GM23338 (cell line): ENCODE measurements at places on chromosomes 6 and 20. TPM values are rescaled to one million over a fixed set of nuclear protein-coding genes. Genes with fewer than 3 reads are reported as not detected.

DNA sequence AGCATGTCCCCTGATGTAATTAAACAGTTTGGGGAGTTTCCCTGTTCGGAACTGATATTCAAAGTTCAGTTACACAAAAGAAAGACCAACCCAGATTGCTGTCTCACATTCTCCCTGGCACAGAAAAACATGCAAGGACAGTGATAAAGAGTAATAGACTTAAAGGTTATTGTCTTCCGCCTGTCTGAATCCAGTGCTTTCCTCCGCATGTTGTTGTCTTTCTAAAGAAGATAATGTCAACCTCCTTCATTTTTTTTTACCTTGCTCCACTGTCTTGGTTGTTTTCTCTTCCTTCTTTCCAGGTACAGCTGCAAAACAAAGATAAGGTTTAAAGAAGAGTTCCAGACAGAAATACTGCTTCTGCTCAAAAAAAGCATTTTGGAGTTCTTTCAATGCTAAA, 284.5 kb downstream of the TRDN start:
- DNase-seq = no peak

- no peak for DNase-seq
Measured at GRCh38 chr20:12321736-12322135, 404.0 kb downstream of the BTBD3 start.

DNA sequence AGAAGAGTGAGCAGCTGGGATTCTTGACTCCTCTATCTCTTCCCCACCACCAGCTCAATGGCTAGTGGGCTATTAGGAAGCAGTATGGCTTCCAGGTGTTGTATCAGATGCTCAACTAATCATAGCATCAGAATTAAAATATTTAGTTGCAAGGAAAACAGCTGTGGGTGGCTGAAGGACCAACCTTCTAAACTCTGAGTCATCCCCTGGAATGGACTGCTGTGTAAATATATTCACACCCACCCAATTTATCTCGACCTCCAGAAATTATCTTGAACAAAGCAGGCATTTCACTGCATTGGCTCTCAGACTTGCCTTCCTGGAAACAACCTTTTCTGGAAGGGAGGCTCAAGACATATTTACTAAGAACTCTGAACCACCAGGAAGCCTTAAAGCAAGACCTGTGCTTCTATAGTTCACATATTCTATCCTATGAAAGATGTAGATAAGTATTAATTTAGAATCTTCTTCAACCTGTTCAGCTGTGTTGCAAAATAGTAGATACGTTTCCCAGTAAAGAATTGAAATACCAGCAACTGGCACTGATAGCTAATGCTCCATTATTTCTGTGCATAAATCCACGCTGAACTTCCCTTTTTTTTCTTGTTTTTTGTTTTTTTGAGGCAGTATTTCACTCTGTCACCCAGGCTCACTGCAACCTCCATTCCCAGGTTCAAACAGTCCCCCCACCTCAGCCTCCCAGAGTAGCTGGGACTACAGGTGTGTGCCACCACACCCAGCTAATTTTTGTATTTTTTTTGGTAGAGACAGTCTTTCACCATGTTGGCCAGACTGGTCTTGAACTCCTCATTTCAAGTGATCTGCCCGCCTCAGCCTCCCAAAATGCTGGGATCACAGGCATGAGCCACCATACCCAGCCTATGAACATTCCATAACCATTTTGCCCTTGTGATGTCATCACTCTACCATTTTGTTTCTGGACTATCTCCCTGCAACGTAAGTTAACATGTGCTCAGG, 56.9 kb upstream of the CD2AP start:
- DNase-seq = no peak

DNA sequence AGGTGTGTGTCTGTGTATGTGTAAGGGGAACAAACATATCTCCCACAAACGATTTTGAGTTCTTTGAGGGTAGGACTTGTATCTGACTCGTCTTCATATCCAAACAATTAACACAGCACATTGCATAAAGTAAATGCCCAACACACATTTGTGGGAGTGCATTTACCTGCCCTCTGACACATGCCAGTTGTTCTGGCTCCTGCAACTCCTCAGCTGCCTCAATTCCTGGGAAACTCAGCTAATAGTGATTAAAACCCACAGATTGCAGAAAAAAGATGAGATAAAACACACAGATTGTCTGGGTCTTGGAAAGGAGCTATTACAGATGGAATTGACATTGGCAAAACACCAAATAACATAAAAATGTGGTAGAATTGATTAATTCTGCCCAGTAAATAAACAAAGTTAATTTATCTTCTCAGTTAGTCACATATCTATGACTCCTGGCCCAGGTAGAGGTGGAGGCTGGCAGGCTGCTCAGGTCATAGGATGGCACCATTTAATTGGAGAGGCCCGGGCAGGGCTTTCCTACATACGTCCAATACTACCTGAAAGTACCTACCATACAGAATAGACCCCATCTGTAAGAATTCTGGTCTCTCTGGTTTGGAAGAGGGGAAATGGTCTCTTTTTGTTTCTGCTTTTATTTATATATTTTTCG, 71.5 kb upstream of the IFNGR1 start:
- DNase-seq = no peak

- DNase-seq = no peak
Measured at GRCh38 chr6:169101981-169102380, 151.7 kb downstream of the THBS2 start.

GRCh38 chr6:16206595-16207037, 31.8 kb upstream of the GMPR start:
- peak; percentile 83 for DNase-seq

- no peak for DNase-seq
Measured at GRCh38 chr6:130889423-130889822, 62.2 kb downstream of the SMLR1 start.

DNA sequence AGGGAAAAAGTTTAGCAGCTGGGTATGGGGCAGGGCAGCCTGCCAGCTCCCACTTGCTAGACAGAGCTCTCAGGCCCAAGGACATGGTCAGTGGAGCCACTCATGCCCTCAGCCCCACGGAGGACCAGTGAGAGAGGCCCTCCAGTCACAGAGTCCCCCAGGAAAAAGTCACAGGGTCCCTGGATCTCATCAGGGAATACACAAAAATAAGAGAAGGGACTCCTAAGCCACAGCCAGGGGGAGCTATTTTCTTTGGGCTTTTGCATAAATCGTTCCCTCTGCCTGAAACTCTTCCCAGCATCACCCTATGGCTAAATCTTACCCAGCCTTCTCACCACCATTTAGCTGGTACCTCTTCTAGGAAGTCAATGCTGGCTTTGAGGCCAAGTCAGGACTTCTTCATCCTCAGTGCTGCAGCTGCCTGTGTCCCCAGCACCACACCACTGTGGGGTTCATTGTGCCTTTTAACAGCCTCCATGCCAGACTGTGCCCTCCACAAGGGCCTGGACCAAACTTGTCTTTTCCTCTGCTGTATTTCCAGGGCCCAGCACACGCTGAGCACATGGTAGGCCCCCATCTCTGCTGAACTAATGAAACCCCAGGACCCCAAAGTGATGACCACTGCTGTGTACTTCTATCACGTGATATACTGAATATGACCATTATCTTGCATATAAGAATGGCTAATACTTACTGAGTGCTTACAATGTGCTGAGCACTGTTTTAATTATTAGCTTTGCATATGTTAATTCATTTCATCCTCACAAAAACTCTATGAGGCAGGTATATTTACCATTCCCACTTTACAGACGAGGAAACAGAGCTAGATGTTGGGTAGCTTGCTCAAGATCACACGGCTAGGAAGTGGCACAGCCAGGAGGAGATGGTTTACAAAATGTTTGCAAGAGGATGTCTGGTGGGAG, 2.0 kb downstream of the ZNF335 start:
- peak; percentile 91 for DNase-seq

- DNase-seq = peak; percentile 89
Measured at GRCh38 chr6:26571592-26572296, 25.0 kb upstream of the ABT1 start.

DNA sequence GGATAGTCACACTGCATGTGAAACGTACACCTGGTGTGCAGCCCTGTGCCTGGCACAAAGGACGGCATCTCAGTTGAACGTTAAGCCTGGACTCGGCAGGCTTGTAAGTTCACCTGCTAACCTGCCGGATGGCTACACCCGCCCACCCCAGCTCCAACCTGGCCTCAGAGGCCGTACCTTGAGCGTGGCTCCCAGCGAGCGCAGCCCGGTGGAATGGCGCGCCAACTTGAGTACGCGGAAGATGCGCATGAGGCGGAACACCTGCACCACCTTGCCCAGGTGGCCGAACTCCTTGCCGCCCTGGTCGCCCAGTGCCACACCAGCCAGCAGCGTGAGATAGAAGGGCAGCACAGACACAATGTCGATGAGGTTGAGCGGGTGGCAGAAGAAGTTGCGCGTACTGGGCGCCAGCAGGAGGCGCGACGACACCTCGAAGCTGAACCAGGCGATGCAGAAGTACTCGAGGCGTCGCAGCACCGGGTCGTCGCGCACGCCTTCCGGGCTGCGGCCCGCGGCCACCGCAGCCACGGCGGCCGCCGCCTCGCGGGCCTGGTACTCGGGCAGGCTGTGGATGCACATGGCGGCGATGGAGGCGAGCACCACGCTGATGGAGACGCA, 3.3 kb downstream of the KCNS1 start:
- peak; percentile 72 for DNase-seq

GRCh38 chr6:105593056-105593690, 190.3 kb upstream of the PREP start:
- no peak for DNase-seq

DNA sequence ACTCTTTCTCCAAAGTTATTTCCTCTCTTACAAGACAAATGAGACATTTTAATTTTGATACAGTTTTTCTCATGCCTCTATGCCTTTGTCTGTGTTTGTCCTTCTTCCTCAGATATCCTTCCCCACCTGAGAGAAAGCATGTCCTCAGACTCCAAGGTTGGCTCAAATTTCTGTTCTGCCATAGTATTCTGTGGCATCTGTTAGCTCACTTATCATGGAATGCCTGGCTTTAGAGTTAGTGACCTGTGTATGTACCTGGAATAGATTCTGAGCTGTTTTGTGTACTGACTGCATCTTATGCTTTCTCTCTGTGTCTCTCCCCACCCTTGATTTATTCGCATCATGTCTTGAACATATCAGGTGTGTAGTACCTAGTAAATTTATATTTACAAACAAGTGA, 90.0 kb downstream of the CENPW start:
- no peak for DNase-seq

- DNase-seq = no peak
Measured at GRCh38 chr6:130381012-130381411, 15.2 kb downstream of the TMEM200A start.

- no peak for DNase-seq
Measured at GRCh38 chr6:7637533-7637932, 47.5 kb downstream of the SNRNP48 start.

- no peak for DNase-seq
Measured at GRCh38 chr20:61416546-61416945, 164.5 kb downstream of the CDH4 start.

GRCh38 chr20:278607-279571, 11.7 kb downstream of the C20orf96 start:
- DNase-seq = peak; percentile 90

- no peak for DNase-seq
Measured at GRCh38 chr6:76342611-76343160, 270.2 kb upstream of the IMPG1 start.

DNA sequence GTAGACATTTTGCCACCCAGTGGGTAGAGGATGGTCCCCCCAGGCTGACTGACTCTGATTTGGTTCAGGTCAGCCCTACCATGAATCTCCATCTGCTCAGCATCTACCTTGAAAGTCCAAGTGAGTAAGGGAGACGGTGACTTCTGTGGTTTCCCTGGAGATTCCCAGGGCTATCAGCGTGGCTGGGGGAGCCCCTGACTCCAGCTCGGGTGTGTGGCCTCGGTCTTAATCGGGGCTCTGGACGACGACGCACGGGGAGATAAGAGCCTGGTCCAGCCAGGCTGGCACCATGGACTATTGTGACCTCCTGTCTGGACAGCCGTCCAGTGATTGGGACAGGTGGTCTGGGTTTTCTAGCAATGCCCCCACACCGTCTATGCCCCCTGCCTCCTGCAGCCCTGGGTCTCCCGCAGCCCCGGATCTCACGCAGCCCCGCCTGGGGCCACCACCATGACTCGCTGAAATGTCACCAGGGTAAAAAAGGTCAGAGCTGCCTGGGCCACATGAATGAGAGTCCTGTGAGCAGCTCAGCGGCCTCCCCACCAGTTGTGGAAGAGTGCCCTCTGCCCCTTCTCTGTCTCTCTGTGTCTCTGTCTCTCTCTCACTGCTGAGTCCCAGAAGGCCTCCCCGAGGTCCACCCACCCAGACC, 47.1 kb upstream of the GATA5 start:
- DNase-seq = no peak

GRCh38 chr20:32602273-32602672, 17.1 kb upstream of the NOL4L start:
- no peak for DNase-seq

GRCh38 chr6:3882431-3882830, 33.3 kb downstream of the FAM50B start:
- no peak for DNase-seq

GRCh38 chr6:4883298-4883697, 107.1 kb downstream of the CDYL start:
- DNase-seq = no peak

DNA sequence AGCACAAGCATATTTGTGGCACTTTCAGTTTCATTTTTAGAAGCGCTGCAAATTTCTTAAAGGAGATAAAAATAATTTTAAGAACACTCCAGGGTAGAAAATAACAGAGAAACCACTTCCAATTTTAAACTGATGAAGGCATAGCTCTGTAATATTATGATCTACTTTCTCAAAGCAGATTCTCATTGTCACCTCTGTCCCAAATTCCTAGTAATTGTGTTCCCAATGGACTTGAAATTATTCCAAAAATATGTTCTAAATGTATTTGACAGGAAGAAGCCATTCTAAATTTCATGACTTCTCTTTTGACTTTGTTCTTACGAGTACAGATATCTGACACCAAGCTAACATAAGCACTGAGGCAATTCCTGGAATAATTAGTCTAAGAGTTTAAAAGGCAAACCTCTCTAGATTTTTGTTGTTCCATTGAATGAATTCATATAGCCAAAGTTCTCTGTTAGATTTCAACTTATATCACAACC, 140.2 kb upstream of the CARMIL1 start:
- no peak for DNase-seq

- no peak for DNase-seq
Measured at GRCh38 chr20:60062431-60063047, 104.3 kb downstream of the CDH26 start.

Gene ZNF334
- total RNA-seq = 15.2 and 19.1 TPM in 2 replicates

Gene ZKSCAN3
- total RNA-seq = 4.3 and 7.6 TPM in 2 replicates

Gene ENPP4
- total RNA-seq = 4.4 and 5.6 TPM in 2 replicates

Gene SMLR1
- not detected in 2 replicates for total RNA-seq

Gene RAB44
- total RNA-seq = not detected in 2 replicates

Gene HEY2
- 3.7 and 4.3 TPM in 2 replicates for total RNA-seq

Gene SNAI1
- total RNA-seq = 2.9 and 4.2 TPM in 2 replicates

Gene PNPLA1
- not detected in 2 replicates for total RNA-seq
